Activated naive CD4-positive, alpha-beta T cell (primary cell): ENCODE measurements at places on chromosomes 3 and 15.

- no peak for DNase-seq
Measured at GRCh38 chr3:157271283-157271882, 111.4 kb upstream of the CCNL1 start.

GRCh38 chr3:136667081-136667480 lies 85.1 kb downstream of the STAG1 start:
- DNase-seq, result no peak

- DNase-seq, result no peak
Measured at GRCh38 chr3:12316253-12316652, 27.4 kb downstream of the PPARG start.

DNA sequence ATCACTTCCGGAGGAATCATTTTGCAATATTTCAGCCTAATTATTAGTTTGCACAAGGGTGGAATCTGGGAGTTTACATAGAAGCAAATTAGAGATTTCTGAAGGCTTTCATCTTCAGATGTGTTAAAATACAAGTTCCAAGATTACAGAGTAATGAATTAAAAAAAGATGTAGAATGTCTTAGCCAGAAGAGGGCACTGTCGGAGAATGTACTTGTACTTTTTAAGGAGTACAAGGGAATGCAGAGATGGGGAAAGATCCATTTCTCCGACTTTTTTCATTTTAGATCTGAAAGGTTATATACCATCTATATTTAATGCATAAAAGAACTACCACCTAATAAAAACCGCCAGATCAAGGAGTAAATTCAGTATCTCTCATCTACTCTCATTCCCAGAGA lies 43.1 kb upstream of the WDR5B start:
- DNase-seq, result no peak

GRCh38 chr3:124688581-124689454 lies 41.4 kb upstream of the UMPS start:
- peak; percentile 43 for DNase-seq

GRCh38 chr3:155079746-155080487 lies at the start of gene MME:
MME (plus strand) TSS chr3:155080319; CDS start chr3:155084168, 3,849 bp downstream.
- DNase-seq, result no peak

DNA sequence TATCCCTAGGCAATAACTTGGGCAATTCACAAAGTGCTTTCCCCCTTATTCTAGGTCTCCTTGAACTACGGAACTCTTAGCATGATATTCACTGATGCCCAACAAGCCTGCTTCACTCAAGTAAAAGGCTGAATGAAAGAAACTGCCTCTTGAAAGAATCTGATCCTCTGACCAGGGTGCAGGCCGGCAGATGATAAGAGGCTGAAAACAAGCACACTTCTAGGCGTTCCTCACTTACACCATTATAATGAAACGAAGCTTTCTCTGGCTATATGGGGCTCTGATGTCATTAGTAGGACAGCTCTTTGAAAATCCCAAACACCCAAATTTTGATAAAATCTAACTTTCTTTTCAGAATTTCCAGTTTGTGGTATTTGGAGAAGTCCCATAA lies 28.4 kb downstream of the MAGI1 start:
- no peak for DNase-seq

GRCh38 chr3:172309741-172310427 lies 138.4 kb downstream of the GHSR start:
- DNase-seq, result no peak

DNA sequence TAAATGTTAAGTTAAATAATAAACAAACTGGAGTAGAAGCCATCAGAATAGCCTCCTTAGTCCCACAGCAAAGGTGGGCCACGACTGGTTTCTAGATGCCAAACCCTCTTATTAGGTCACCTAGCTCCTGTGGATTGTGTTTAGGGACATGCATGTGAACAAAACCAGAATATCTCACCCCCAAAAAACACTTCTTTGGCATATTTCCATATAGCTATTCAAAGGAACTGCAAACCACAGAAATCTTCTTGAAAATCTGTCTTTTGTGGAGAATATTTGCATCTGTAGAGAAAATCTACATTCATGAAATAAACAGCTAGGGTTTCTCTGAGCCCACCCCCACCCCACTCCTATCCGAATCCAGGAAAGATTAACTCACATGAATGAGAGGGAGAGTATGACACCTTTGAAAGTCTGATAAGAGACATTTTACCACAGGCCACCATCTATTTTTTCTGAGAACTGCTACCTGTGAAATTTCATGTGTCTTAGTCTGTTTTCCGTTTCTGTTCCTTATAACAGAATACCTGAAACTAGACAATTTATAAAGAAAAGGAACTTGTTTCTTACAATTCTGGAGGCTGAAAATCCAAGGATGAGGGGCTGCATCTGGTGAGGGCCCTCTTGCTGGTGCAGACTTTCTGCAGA lies 159.4 kb downstream of the NEK10 start:
- no peak for DNase-seq

- DNase-seq, result no peak
Measured at GRCh38 chr15:73053398-73053723, 1.1 kb downstream of the NEO1 start.

DNA sequence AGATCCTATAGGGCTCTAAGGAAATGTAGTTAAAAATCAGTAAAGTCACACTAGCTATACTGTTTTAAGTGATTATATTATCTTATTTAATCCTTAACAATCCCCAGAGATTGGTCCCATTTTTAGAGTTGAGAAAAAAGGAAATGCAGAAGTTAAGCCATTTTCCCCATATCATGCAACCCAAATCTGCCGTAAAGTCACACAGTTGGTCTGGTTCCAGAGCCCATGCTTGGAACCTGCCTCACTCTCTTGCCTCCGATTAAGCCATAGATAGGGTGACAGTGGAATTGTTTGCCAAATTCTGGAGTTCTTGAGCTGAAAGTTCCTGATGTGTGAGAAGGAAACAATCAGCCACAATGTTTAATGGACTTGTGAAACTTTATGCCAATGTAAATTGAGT lies 2.3 kb upstream of the P2RY13 start:
- no peak for DNase-seq

DNA sequence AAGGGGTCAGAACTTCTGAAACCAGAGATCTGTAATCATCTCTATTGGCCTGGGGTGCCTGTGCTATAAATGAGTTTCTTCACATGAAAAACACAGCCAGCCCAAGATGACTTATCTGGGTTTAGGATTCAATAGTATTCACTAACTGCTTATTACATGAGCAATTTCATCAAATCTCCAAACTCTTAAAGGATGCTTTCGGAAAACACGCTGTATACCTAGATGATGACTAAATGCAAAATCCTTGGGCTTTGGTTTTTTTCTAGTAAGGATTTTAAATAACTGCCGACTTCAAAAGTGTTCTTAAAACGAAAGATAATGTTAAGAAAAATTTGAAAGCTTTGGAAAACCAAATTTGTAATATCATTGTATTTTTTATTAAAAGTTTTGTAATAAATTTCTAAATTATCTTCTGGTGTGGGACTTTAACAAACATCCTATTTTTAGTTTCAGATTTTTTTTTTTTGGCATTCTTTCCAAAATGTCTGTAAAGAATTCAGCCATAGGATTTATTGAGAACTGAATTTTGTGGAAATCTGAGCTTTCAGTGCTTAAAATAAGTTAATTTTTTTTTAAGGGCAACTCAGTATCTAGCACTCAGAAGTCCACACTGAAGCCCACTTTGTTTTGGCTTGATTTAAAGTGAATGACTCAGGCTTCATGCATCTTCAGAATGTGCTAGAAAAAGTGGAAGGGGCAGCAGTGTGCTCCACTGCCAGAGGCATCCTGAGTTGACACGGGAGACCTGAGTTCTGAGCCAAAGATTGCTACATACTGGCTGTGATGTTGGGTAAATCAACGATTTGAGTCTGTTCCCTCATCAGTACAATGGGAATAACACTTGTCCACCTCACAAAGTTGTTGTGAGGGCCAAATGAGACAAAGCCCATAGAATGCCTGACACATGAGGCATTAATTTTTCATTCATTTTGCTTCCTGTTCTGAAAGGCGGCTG lies 18.7 kb downstream of the TMEM43 start:
- no peak for DNase-seq

DNA sequence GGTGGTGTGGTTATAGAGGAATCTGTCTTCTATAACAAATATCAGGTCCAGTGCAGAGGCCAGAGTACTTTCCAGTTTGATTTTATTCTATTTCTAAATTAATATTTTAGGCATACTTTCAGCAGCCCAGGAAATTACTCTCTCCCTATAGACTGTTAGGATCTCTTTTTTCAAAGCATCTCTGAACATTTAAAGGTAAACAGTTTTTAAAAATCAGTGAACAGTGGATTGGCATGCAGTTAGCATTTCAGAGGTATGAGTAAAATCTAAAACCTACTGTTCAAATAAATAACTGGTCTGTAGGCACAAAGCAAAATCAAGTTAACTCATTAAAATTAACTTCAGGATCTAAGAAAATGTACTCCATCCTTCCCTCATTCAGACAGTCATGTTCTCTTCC lies 3.0 kb downstream of the ZBED2 start:
- no peak for DNase-seq

DNA sequence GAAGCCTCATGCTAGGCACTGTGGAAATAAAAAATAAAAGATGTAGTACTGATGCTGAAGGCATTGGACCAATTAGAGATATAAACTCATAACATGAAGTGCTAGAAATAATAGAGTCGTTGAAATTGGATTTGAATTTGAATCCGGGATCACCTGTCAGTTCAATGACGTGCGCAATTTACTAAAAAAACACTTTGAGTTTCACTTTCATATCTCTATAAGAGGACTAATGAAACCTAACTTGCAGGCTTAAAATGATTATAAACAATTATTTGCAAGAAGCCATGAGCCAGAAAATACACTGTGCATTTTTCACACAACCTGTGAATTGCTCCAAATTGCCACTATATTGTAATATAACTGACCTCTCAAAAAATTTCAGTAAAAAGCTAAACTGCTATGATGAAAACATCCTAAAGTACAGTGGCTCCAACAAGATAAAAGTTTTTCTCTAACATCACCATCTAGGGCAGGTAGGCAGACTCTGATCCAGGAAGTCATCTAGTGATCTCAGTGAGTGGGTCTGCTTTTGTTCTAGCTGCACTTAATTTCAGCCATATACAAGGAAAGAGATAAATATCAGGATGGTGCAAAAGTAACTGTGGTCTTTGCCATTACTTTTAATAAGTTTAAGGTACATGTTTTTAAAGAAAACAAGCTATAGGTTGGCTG lies 440.2 kb downstream of the CNTN6 start:
- DNase-seq, result no peak

- no peak for DNase-seq
Measured at GRCh38 chr3:8864402-8865350, 95.3 kb upstream of the OXTR start.

GRCh38 chr3:10768708-10769394 lies 47.2 kb upstream of the SLC6A11 start:
- DNase-seq, result no peak

GRCh38 chr3:38327335-38328009 lies 19.1 kb upstream of the XYLB start:
- DNase-seq, result no peak

DNA sequence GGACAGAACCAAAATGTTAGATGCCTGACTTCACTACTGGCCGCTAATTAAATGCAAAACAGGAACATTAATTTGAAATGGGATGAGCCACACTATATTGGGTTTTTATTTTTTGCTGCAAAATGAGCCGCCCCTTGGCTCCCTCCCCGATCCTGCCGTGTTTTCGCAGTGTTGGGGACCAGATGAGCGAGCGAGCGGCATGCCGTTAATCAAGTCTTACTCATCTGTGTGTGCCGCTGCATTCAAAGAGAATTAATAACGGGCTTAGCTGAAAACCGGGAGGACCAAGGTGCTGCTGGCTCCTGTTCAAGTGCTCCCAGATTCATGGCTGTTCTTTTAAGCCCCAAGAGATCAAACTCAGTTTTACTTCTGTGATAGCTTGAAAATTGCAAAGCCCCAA lies 20.0 kb downstream of the TAFA4 start:
- no peak for DNase-seq

- no peak for DNase-seq
Measured at GRCh38 chr15:65577129-65577996, 33.6 kb downstream of the INTS14 start.

- no peak for DNase-seq
Measured at GRCh38 chr15:66703540-66703941, 1.5 kb downstream of the SMAD6 start.

DNA sequence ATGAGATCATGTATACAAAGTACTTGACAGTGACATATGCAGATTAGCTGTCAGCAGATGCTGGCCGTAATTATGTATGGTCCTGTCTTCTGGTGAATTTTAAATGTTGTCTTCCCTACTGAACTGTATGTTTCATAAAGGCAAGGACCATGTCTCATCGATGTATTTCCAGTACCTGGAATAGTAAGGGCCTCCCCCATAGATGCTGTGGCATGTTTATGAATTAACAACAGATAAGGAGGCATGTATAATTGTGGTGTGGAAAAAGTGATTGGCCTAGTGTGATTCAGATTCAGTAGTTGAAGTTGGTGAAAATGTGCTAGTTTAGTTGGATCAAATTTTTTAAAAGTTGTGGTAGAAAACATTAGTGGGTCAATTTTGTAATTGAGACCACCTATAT lies 202.7 kb upstream of the SLC2A2 start:
- no peak for DNase-seq

GRCh38 chr3:120773932-120774331 lies 31.4 kb downstream of the GTF2E1 start:
- DNase-seq, result no peak

DNA sequence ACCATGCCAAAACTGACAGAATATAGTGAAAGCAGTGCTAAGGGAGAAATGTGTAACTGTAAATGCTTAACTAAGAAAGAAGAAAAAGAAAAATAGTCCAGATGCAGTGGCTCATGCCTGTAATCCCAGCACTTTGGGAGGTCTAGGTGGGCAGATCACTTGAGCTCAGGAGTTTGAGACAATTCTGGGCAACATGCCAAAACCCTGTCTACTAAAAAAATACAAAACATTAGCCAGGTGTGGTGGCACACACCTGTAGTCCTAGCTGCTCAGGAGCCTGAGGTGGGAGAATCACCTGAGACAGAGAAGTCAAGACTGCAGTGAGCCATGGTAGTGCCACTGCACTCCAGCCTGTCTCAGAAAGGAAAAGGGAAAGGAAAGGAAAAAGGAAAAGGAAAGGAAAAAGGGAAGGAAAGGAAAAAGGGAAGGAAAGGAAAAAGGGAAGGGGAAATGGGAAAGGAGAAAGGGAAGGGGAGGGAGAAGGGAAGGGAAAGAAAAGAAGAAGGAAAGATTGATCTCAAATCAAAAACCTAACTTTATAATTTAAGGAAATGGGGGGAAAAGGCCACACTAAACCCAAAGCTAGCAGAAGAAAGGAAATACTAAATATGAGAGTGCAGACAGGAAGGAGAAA lies 20.3 kb downstream of the C3orf33 start:
- no peak for DNase-seq

- DNase-seq, result no peak
Measured at GRCh38 chr3:17307887-17308286, 423.1 kb downstream of the PLCL2 start.

GRCh38 chr3:29686889-29687592 lies 406.2 kb downstream of the RBMS3 start:
- no peak for DNase-seq

DNA sequence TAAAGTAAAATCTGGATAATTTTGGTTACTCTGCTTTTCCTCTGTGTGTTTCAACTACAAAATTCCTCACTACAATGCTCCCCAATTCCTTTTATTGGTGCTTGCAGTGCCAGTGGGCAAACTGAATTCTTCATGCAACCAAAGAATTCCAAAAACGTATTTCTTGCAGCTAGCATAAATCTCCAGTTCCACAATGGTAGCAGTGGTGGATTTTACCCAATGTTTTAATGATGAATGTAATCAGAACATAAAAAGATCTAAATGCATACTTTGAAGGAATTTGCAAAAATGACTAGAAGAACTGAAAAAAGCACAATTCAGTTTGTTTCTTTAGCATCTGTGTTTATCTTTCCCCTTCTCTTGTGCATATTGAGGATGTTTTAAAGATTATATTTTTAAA lies 359.6 kb upstream of the TPRG1 start:
- no peak for DNase-seq

GRCh38 chr3:55159016-55159415 lies 231.2 kb upstream of the LRTM1 start:
- no peak for DNase-seq
